Substantia nigra (tissue), 51 donors: ENCODE measurements at places on chromosomes 7 and 10.

DNA sequence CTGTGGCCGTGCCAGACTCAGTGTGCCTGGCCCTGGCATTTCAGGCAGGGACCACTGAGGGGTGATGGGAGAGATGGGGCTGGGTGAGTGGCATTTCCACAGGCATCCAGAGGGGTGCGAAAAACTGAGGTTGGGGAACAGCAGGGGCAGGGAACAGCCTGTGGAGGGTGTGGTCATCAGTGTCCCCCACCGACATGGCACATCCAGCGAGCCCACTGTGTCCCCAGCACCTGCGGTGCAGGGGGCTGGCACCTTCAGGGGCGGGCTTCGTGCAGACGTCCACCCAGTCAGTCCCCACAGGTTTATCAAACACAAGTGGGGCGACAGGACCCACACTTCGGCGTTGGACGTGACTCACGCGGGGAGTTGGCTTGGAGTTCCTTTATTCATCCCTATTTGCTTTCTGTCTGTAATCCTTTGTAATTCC lies 14.8 kb downstream of the CUX1 start:
- no peak for DNase-seq

DNA sequence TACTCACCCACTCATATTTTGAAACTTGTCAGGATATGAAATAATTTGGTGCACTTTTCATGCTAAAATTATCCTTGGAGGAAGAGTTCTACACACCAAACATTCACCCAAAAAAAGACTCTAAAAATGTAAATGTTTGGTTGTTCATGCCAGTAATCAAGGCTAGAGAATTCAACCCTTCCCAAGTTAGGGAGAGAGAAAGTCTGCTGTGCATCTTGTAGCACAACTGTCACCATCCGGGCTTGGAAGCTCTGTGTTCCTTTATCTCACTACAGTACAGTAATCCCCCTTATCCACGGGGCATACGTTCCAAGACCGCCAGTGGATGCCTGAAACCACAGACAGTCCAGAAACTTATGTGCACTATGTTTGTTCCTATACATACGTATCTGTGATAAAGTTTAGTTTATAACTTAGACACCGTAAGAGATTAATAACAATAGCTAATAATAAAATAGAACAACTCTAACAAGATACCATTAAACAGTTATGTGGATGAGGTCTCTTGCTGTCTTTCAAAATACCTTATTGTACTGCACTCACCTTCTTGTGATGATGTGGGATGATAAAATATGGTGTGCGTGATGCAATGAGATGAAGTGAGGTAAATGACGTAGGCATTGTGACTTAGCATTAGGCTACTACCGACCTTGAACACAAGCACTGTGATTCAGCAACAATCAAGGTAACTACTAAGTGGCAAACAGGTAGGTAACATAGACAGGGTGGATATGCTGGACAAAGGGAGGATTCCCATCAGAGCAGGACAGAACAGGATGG lies 24.6 kb upstream of the HECTD2 start:
- DNase-seq, result no peak

- no peak for DNase-seq
These were observed 45.6 kb downstream of the TPST1 start for GRCh38 chr7:66250711-66251110.

- no peak for DNase-seq
These were observed 15.9 kb downstream of the ITPRIP start for GRCh38 chr10:104322416-104322782.

- DNase-seq, result no peak
These were observed 956 bp upstream of the GJC3 start for GRCh38 chr7:99930376-99930775.

DNA sequence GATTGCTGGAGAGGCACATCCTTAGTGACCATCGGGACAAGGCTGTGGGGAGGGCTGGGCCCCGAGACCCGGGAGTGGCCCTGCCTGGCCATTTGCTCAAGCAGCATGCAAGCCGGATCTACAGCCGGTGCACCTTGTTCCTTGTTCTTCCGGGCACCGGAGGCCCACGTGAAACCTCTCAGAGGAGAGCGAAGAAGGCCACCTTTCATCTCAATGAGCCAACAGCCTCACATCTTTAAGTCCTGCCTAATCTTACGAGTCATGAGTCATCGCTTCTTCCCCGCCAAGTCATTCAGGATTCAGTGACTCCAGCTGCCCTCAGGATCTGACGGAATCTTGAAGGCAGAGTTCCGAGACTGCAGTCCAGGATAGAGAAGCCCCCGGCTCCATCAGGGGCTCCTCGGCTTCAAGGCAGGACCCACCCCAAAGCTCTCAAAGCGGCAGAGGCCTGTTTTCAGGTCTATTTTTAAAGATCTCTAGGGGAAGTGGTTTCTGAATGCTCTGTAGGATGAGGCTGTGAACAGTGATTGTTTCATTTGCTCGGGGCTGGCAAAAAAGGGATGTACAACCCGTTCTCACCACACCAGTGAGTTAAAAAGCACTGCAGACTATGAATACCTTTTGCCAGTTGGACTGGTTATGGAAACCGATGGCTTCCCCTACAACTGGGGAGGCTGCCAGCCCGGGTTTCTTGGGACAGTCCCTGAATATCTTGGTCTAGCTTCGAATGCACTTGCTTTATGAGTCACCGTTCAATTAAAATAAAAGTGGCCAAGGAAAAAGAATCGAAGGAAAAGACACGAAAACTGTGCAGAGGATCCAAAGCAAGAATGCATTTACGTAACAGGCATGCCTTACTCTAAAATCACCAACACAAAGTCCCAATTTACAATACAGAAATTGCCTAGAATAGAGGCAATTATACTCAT lies 57.2 kb upstream of the ECHDC3 start:
- peak; percentile 32 for DNase-seq

DNA sequence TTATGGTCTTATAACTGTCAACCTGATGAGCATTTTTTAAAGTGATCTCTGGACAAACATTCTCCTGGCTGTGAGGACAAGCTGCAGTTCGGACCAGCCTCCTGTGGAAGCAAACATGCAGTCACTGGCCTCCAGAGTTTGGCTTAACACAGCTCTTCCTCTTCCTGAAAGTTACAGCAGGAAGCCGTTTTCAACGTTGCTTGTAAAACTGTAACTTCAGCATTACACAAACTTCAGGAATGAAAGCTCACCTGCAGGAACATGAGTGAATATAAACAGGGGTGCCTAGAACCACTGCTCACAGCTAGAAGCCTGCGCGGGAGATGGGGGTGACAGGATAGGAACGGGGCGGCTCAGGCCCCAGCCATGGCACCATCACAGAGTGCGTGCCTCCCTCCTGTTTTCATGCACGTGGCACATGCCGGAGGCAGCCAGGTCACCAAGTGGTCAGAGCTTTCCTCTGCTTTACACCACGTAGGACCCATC lies 292.9 kb upstream of the PITRM1 start:
- no peak for DNase-seq

GRCh38 chr7:117895276-117895675 lies 22.0 kb upstream of the CTTNBP2 start:
- no peak for DNase-seq
